ENCODE measurements at places on chromosomes 2 and 18. TPM values are rescaled to one million over a fixed set of nuclear protein-coding genes. Genes with fewer than 3 reads are reported as not detected.

RBM43 gene
- polyA plus RNA-seq = 1.8 TPM

IL36RN gene
- polyA plus RNA-seq = not detected

SOX11 gene
- polyA plus RNA-seq = 0.01 TPM

PDIA6 gene
- 139 TPM for polyA plus RNA-seq

GRCh38 chr2:9984217-9984739 lies 32.8 kb downstream of the GRHL1 start:
- peaks cover 19% of the 10 kb centered on the region for H3K4me1 ChIP-seq
- H3K27ac ChIP-seq = no peak overlapping the region
- DNase-seq = no peak
- H3K4me3 ChIP-seq = no peak overlapping the region
- H3K36me3 ChIP-seq = no peaks in the 10 kb centered on the region

- no peaks in the 10 kb centered on the region for H3K36me3 ChIP-seq
- H3K4me3 ChIP-seq = no peak overlapping the region
- DNase-seq = no peak
Observed at GRCh38 chr2:150464270-150464669, 23.2 kb downstream of the RND3 start.

- H3K27me3 ChIP-seq = peaks cover 37% of the 10 kb centered on the region
- DNase-seq = no peak
- no peak overlapping the region for H3K4me3 ChIP-seq
- H3K27ac ChIP-seq = no peak overlapping the region
- no peaks in the 10 kb centered on the region for H3K36me3 ChIP-seq
- no peaks in the 10 kb centered on the region for H3K4me1 ChIP-seq
Observed at GRCh38 chr2:218853766-218854165, 5.8 kb upstream of the WNT6 start.

- no peaks in the 10 kb centered on the region for H3K27me3 ChIP-seq
- DNase-seq = no peak
- no peaks in the 10 kb centered on the region for H3K4me1 ChIP-seq
- no peak overlapping the region for H3K27ac ChIP-seq
- H3K36me3 ChIP-seq = no peaks in the 10 kb centered on the region
Observed at GRCh38 chr18:76335859-76336640, 159.0 kb downstream of the ZNF516 start.

DNA sequence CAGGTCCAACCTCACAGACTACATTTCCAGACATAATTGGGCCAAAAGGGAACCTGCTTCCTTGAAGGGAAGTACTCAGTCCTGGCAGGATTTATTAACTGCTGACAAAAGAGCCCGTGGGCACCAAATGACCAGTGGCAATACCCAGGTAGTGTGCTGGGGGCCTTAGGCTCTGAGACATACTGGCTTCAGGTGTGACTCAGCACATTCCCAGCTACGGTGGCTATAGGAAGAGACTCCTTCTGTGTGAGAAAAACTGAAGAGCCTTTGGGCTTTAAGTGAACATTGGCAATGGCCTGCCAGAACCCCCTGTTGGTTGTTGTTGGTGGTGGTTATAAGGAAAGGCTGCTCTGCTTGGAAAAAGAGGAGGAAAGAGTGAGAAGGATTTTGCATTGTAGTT lies 401.8 kb downstream of the KCNJ3 start:
- no peak overlapping the region for H3K4me3 ChIP-seq
- no peak overlapping the region for H3K27ac ChIP-seq
- no peaks in the 10 kb centered on the region for H3K36me3 ChIP-seq
- H3K4me1 ChIP-seq = no peaks in the 10 kb centered on the region

GRCh38 chr18:78295262-78295661 lies 684.4 kb upstream of the SALL3 start:
- H3K4me3 ChIP-seq = no peak overlapping the region
- no peaks in the 10 kb centered on the region for H3K4me1 ChIP-seq
- no peaks in the 10 kb centered on the region for H3K36me3 ChIP-seq
- H3K27me3 ChIP-seq = no peaks in the 10 kb centered on the region
- no peak for DNase-seq

- H3K27me3 ChIP-seq = no peaks in the 10 kb centered on the region
- no peaks in the 10 kb centered on the region for H3K36me3 ChIP-seq
- H3K4me3 ChIP-seq = no peak overlapping the region
- H3K27ac ChIP-seq = no peak overlapping the region
Observed at GRCh38 chr2:21118302-21118920, 5.4 kb upstream of the TDRD15 start.

All from psoas muscle (tissue), 8 donors.